ENCODE measurements at places on chromosomes 4 and X.

DNA sequence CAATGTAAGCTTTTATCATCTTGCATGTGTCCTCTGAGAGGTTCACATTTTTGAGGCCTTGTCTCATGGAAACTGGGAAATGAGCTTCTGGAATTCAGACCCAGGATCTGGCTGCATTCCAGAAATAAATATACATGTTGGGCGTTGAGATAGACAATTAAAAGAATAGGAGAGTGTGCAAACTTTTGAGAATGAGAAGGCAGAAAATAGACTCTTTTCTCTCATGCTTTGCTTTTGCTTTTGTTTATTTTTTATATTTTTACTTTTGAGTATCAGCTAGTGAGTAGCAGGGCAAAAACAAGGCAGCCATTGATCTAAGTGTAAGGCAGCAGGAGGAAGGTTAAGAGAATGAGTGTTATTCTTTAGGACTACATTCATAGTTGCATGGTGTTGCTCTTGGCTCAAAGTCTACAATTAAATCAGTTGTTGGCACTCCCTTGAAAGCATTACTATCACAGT, 12.4 kb downstream of the SHROOM3 start:
- no peak for DNase-seq

GRCh38 chr4:184368290-184368689, 106.1 kb downstream of the IRF2 start:
- DNase-seq: no peak

GRCh38 chrX:46687619-46688018, 71.3 kb downstream of the SLC9A7 start:
- no peak for DNase-seq

DNA sequence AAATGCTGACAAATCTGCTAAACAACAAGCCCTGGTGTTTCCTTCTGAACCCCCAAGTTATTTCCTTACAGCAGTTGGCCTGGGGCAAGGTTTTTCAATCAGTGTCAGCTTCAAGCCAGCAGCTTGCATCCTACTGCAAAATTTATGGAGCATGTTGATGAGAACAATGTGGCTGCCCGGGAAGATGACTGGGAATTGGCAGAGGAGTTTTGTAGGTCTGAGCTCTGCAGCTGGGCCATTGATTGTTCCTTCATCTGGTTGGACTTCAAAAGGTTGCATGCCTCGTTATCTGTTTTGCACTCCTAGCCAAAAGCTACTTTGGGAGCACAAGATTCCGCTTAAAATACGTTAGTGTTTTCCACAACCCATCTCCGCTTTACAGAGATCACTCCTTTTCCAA, 1030.3 kb upstream of the LCORL start:
- DNase-seq: no peak

DNA sequence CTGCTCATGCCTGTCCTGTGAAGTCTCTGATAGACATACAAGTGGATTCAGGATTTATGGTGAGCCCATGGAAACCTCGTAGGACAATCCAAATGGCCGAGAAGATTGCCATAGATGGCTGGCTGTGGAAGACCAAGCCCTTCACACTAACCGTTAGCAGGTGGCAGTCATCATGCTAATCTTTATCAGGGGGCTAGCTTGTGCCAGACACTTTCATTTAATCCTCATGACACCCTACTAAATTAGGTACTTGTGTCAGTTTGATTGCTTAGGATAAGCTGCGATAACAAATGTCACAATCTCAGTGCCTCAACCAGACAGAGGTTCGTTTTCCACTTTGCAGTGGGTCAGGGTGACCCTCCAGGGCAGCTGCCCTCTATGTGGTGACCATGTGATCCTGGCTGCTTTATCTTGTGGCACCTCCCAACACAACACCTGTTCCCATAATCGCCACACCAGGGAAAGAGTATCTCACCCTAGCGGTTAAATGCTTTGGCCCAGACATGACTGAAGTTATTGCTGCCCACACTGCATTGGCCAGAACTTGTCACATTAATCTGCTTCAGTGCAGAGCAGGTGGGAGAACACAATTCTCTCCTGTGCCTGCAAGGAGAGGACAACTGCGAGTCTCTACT, 60.8 kb downstream of the REPS2 start:
- DNase-seq: no peak

GRCh38 chrX:28889591-28890090, 302.4 kb downstream of the IL1RAPL1 start:
- DNase-seq: no peak

DNA sequence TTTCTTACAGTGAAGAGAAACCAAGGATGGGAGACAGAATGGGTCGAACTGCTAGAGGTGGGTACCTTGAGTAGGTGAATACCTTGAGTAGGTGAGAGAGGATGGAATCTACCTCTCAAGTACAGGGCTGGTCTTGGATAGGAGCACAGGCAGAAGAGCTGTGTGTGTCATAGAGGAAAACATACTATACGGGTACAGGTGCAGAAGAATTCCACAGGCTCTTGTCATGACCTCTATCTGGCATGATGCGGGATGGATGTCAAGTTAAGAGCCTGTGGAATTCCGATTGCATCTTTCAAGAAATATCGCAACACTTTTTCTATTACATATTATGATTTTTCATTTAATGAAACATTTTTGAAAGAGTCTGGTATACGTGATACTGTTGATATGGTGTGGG, 18.0 kb upstream of the OCIAD1 start:
- no peak for DNase-seq

All from hepatic stellate cell (primary cell).